ENCODE measurements at places on chromosomes 12 and 14. TPM values are rescaled to one million over a fixed set of nuclear protein-coding genes. Genes with fewer than 3 reads are reported as not detected.

DNA sequence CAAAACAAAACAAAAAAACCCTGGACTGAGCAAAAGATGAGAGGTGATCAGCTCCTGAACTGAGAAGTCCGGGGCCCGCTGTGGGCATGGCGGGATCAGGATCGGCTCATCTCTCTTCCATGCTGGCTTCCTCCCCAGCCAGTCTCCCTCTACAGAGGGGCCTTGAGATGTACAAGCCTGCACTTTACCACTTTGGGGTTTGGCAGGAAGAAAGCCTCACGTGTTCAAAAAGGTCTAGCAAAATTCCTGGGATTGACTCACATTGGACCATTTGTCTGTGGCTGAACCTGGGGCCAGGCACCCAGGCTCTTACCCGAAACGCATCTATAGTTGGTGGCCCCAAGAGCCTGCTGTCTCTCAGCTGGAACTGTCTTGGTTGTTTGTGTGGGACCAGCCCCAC, 89.0 kb downstream of the SLC24A4 start:
- DNase-seq: no peak

DNA sequence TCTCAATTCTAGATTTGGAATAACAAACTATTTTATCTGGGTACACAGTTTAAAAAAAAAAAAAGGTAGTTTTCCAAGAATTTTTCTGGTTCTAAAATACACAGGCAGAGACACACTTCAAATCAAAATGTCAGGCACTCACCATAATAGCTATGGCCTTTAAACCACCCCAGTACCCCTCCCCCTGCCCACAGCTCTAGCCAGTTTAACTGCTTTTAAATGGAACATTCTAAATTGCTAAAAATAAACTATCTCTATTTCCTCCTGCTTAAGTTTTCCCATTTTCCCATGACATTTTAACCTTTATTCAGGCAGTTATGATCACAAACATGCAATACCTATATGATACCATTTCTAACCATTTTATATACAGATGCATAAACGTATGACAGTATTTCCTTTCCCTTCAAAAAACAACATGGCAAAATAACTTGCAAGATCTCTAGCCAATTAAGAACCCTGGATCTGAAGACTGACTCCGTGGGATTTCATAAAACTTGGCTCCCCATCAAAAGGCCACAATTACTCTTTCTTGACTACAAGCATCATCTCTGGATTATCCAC, 46.3 kb downstream of the PPP2R5E start:
- no peak for DNase-seq

DNA sequence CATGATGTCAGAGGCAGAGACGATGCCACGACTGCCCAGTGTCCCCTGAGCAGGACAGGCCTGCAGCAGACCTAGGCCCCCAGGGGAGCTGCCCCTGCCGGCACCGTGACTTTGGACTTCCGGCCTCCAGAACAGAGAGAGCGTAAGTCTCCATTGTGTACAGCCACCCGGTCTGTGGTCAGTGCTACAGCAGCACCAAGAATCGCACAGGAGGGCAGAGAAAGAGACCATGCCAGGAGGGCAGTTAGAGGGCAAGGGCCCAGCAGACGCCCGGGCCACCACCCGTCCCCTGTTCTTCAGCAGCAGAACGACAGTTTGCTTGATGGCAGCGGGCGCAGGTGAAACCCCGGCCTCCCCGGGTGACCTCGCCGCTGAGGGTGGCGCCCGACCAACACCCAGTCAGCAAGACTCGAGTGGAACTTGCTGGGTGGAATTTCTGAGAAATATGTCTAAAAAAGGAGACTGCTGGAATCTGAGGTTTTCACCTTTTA, 19.7 kb downstream of the GALNT9 start:
- DNase-seq: no peak

- DNase-seq: no peak
Measured at GRCh38 chr12:7241404-7242005, 52.0 kb downstream of the PEX5 start.

- no peak for DNase-seq
Measured at GRCh38 chr12:59383079-59383822, 212.6 kb upstream of the SLC16A7 start.

DNA sequence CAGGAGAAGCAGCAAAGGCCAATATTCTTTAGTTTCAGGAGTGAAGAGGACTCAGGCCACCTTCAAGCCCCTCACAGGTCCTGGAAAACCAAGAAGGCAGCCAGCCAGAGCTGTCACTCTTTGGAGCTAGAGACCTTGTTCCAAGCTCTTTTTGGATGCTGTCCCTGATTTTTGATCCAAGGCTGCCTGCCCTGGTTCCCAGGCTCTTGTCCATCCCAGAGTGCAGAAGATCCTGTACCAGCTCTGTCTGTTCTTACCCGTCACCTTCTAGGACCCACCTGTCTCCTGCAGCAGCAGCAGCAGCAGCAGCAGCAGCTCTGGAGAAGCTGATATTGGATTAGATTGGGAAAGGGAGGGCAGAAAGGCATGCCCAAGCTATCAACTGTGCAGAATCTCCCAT, 157.1 kb upstream of the NEDD1 start:
- DNase-seq: no peak

- no peak for DNase-seq
Measured at GRCh38 chr12:367972-368371, 21.1 kb downstream of the KDM5A start.

DNA sequence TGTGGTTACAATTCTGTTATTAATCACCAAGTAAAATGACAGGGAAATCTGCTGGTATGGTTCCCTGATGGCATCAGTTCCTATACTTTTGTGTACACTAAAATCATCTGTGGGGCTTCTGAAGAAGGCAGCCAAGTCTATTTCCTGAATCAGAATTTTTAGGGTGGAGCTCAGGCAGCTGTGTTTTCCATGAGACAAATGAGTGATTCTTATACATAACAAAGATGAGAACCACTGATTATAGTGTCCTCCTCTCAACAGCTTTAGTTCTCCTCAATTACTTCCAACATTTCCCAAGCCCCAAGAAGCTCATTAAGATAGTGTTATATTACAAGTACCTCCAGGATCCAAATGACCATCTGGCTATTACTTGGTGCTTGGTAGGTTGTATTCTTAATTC, 64.5 kb upstream of the USP44 start:
- no peak for DNase-seq

GRCh38 chr12:92556141-92556540, 146.6 kb upstream of the PLEKHG7 start:
- DNase-seq: peak; percentile 68

DNA sequence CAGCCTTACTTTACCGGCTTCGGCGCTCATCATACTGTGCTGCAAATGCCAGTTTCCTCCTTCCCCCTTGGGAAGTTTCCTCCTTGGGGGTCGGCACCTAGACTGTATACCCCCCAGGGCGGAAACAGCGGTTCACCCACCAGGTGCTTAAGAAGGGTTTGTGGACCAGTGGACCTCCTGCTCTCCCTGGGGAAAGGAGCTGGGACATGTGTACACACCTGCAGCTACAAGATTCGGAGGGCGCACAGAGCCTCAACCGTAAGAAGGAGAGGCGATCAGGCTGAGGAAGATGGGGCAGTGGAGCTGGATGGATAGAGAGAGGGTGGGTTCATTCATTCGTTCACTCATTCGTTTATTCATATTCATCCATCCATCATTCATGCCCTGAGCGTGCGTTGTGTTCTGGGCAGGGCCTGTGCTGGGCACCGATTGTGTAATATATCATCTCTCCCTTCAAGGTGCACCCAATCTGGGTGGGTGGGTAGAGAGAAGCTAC, 717 bp upstream of the ZNF839 start:
- DNase-seq: no peak

The TSPAN19 gene
- not detected for total RNA-seq

The RAD51B gene
- total RNA-seq: 29.3 TPM

The GPR132 gene
- 31.5 TPM for total RNA-seq

The MMP17 gene
- total RNA-seq: 0.89 TPM

Measured in activated CD4-positive, alpha-beta T cell treated with anti-CD3 and anti-CD28 coated beads, Interleukin-2, amount 10 ng/mL, durations not matched to agents 24 days and 14 days (primary cell).